ENCODE measurements at places on chromosomes 4 and X.

- DNase-seq = no peak
Measured at GRCh38 chrX:33129607-33130006, 81.7 kb downstream of the DMD start.

GRCh38 chr4:91340822-91341221, 962.9 kb upstream of the GRID2 start:
- DNase-seq = no peak

DNA sequence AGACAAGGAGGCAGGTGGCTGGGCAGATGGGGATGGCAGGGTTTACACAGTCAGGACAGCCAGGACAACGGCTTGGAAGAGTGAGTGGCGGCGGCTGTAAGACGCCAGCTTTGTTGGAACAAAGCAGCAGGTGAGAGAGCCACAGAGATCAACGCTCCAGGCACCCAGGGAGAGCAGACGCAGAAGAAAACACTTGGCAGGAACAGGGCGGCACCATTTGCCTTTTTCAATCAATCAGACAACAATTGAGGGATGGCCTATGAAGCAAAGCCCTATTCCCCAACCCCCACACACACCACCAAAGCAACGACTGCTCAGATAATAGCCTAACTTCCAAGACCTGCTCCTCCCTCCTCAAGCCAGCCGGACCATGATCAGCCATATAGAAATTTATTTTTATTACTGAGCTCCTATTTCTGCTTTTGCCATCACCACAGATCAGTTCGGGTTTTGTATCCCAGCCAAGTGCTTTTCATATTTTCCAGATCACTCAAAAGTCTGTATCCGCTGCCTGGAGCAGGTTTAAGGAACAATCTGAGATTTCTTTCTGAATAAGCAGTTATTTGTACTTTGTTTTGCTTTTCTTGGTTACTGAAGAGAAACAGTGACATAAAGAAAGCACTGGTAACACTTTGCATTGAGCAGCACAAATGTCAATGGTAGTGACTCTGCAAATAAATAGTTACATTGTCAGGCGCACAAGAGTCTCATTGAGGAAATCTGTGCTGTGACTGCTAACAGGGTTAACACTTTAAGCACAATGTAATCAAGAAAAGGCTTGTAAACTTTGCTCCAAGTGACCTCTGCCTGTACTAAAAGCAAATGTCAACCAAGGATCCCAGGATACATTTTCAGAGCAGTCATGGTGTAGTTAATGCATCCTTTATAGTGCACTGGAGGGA, 81.8 kb upstream of the RBPJ start:
- no peak for DNase-seq

DNA sequence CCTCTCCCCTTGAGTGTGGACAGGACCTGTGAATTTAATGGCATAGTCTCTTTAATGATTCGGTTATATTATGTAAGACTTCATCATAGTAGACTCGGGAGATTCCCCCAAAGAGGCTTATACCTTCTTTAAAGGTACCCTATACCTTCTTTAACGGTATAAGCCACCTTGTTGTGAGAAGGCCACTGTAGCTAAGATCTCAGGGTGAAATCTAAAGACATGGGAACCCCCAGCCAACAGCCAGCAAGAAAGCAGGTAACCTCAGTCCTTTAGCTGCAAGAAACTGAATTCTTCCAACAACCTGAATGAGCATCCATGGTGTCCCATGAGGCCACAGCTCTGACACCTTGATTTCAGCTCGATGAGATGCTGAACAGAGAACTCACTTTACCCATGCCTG, 931 bp downstream of the DDX60 start:
- DNase-seq = no peak

DNA sequence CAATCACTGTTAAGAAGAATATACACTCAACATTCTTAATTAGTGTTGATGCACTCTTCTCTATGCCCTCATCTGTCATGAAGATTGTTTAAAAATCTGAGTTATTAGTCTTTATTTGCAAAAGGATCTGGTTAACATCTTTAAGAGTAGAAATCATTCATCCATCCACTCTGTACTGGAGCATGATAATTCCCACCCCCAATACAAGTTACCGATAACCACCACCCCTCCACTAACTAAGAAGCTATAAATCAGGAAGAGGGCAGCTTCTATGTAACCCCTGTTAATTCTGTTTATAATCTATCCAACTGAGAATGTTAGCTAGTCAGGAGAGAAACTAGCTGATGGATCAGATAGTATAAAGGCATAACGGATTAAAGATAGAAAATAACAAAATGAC, 34.5 kb downstream of the RAB28 start:
- DNase-seq = no peak

DNA sequence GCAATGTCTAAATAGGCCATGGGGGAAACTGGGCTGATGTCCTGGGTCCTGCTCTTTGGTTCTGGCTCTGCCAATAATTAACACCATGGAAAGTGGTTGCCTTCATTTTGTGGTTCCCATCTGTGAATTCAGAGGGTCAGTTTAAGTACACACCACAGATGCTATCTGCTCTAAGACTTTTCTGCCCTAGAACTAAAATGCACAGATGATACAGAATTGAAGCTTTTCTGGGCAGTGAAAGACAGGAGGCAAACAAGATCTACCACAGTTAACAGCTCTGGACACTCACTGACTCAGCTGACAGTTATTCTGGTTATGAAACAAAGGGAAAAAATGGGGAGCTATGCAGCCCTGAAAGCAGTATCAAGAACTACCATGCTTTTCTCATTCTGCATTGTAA, 37.3 kb downstream of the APBB2 start:
- no peak for DNase-seq

DNA sequence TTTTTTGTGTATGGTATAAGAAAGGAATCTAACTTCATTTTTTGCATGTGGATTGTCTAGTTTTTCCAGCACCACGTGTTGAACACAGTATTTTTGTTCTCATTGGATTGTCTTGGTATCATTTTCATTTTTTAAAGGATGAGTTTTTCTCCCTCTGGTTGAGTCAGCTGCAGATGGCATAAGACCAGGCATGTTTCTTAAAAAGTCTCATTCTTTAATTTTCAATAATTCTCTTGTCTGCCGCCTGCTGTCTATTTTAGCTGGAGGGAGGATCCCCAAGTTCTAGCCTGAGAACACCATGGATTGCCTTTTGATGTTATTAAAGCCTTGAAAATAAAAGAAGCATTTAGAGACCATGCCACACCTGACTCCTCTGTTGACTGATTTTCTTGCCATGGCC, 263.8 kb downstream of the ARHGAP24 start:
- DNase-seq = no peak

GRCh38 chr4:22707390-22707789, 14.7 kb downstream of the GBA3 start:
- no peak for DNase-seq

GRCh38 chr4:137703195-137703594, 170.9 kb upstream of the PCDH18 start:
- DNase-seq = no peak

DNA sequence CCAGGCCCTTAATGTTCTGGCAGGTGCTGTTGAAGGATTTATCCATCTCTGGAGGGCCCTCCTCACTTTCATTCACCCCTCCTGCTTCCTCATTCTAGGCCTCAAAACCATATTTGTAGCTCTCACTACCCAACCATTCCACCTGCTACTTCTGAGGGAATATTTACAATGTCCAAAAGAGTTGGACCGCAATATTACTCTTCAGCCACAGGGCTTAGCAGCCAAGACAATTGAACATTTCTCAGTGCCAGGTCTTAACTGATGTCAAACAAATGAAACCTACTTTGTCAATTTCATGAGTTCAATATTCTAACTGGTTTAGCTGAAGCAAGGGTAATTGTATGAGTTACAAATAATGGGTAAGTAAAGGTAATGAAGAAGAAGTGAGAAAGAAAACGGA, 113.2 kb downstream of the ENOX2 start:
- DNase-seq = no peak

GRCh38 chr4:93791570-93792195, 36.9 kb upstream of the ATOH1 start:
- DNase-seq = peak; percentile 54

DNA sequence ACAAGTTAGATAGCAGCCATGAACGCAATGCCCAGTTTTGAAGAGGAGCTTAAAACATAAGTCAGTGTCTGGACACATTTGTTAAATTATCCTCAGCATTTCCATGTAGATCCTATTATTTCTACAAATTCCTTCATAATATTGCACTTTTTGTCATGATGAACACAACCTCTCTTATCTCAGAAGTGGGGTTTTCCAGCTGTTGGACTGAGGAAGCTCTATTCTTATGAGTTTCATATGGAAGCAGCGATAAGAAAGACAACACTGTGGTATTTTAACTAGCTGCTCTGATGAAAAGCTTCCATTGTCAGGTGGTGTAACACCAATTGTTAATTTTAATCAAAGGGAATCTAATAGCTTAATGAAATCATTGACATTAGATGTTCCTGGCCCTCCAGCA, 308.7 kb downstream of the GBA3 start:
- no peak for DNase-seq

GRCh38 chrX:97328853-97329390, 445.2 kb downstream of the RPA4 start:
- DNase-seq = no peak

DNA sequence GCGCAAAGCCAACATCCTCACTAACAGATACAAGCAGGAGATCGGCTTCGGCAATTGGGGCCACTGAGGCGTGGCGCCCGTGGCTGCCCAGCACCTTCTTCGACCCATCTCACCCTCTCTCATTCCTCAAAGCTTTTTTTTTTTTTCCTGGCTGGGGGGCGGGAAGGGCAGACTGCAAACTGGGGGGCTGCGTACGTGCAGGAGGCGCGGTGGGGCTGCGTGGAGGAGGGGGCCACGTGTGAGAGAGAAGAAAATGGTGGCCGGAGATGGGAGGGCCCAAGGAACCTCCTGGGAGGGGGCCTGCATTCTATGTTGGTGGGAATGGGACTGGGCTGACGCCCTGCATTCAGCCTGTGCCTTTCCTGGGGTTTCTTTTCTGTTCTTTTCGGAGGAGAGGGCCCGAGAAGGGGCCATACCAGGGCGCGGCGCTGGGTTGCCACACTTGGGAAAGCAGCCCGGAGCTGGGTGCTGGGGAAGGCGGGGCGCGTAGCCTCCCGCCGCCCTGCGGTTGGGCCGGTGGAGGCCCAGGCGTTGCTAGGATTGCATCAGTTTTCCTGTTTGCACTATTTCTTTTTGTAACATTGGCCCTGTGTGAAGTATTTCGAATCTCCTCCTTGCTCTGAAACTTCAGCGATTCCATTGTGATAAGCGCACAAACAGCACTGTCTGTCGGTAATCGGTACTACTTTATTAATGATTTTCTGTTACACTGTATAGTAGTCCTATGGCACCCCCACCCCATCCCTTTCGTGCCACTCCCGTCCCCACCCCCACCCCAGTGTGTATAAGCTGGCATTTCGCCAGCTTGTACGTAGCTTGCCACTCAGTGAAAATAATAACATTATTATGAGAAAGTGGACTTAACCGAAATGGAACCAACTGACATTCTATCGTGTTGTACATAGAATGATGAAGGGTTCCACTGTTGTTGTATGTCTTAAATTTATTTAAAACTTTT, 4.5 kb downstream of the MID1IP1 start:
- DNase-seq = peak; percentile 70

GRCh38 chrX:66675541-66675940, 36.7 kb upstream of the EDA2R start:
- no peak for DNase-seq

DNA sequence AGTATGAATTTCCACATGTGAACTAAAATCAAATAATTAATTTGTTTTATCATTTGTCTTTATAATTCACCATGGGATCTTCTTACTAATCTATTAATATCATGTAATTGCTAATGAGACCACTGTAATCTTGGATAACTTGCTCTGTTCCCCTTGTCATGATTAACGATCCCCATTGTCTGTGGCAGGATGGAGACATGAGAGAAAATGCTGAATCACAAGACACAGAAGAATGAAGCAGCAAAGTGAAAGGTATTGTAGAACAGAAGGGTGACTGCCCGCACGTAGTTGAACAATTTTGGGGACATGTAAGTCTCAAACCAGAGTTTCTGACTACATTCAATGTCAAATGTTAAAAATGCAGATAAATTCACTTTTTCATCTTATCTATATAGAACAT, 135.2 kb downstream of the EPHA5 start:
- DNase-seq = no peak

- DNase-seq = peak; percentile 29
Measured at GRCh38 chr4:105709081-105709450, 482 bp downstream of the GSTCD start.

GRCh38 chr4:37946503-37947179, 13.6 kb upstream of the PTTG2 start:
- DNase-seq = no peak

GRCh38 chr4:118729287-118730286, 44.4 kb downstream of the METTL14 start:
- no peak for DNase-seq

DNA sequence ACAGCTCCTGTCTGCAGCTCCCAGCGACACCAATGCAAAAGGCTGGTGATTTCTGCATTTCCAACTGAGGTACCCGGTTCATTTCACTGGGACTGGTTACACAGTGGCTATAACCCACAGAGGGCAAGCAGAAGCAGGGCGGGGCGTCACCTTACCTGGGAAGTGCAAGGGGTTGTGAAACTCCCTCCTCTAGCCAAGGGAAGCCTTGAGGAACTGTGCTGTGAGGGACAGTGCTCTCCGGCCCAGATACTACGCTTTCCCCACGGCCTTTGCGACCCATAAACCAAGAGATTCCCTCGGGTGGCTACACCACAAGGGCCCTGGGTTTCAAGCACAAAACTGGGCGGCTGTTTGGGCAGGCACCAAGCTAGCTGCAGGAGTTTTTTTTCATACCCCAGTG, 218.9 kb downstream of the PPP3CA start:
- no peak for DNase-seq
